ENCODE measurements at places on chromosomes 16 and 17.
A peak's percentile ranks its signal among the peaks of the same experiment; 100 is the strongest.

DNA sequence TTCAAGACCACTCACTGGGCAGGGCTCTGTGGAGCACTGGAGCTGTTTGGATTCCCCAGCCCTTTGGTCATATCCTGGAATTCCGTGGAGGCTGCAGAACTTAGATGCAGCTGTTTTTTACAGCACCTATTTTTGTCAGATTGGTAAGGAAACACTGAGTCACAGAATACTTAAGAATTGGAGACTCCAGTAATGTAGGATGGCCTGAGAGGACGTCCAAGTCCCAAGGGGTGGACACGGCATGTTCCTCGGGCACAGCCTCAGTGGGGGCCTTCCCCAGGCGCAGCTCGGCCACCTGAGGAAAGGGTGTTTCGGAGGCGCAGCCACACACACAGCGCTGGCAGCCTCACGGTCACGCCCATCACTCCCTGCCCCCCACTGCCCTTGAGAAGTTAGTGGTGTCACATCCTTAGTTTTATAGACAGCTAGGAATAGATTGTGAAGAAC lies 14.8 kb downstream of the PLD6 start:
- DNase-seq = no peak

DNA sequence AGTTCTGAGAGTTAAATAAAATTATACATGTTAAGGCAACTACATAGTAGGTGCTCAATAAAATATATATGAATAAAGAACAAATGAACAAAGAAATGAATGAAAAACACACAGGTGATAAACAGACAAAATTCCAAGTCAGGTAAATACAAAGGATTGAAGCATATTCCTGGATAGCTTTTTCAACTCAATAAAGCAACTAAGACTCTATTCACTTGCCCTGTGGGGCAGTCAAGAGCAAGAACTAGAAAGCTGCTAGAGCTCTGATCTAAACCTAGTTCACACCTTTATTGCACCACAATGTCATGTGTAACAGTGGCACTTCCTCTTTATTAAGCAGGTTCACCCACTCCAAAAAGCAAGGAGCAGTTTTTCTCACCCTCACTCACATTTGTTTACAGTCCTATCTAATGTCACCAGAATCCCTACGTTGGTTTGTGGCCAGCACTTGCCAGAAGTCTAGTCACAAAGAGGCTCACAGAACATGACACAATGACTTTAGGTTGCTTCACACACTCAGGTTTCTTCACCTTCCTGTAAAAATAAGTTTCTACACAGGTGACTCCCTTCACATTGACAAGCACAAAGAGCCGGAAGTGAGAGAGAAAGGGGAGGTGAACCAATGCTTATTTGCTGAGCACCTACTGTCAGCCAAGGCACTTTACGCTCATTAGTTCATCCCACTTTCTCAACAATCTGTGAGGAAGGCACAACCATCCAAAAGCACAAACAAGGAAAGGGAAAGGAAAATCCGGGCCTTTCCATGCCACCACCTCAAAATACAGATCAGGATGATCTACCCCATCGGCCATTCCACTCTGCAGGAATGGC lies 70.8 kb downstream of the XPO6 start:
- no peak for DNase-seq

DNA sequence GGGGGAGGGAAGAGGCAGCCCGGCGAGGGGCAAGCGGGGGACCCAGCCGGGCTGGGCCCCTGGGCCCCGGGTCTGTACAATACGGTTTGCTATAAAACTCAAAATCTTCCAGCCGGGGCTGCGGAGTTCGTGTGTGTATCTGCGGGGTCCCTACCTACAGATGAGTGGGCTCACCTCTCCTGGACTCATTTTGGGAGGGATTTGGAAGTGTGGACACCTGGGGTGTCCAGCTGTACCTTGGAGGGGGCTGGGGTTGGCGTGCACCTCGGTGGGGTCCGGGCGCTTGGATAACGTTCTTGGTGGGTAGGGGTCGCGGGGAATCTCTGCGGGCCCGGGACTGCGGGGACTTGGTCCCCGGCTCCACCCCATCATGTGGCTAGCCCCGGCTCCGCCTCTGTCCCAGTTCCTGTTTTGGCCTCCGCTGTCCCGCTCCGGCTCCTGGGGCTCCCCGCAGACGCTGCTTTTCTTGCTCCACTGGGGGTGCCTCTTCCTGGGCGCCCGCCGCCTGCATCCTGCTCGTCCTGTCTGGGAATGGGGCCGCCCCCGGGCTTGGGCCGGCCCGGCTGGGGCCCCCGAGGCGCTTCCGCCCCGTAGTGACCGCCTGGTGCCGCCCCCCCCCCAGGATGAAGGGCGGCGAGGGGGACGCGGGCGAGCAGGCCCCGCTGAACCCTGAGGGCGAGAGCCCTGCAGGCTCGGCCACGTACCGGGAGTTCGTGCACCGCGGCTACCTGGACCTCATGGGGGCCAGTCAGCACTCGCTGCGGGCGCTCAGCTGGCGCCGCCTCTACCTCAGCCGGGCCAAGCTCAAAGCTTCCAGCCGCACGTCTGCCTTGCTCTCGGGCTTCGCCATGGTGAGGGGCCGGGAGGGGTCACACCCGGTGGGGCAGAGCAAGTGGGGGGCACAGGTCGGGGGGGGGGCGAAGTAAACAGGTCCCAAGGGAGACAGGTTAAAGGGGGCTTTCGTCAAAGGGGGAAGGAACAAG lies at the start of gene ORAI3:
ORAI3 (plus strand) TSS at position 402 of the 983 bp plus-strand sequence; CDS start at position 624, 222 bp downstream.
- DNase-seq = no peak

- no peak for DNase-seq
These were observed 21.7 kb downstream of the CREBBP start for GRCh38 chr16:3858801-3859200.

DNA sequence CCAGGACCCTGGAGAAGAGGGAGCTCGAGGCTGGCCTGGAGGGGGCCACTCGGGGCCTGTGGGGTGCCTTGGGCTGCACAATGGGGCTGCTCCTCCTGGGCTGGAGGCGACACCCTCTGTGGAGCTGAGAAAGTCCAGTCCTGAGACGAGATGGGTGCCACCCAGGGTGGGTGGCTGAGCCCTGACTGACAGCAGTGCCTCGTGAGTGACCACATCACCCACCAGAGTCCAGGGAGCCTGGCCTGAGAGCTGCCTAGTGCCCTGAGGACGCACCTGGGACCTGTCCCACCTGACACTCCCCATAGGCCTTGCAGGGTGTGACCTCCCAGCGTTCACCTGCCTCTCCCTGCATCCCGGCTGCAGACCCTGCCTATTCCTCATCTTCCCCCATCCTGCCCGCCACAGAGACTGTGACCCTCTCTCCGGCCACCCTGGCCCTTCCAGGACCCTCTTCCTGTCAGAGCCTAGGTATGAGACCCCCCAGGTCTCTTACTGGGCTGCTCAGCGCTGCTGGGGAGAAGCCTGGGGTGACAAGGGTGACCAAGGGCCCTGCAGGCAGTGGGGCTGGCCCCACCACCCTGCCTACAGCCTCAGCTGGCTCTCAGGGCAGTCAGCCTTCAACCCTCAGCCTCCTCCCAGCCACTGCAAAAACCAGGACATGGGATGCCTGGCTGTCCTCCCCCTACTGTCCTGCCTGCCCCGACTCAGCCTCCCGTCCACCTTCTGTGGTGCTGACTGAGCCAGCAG lies 41.2 kb downstream of the TNFRSF13B start:
- DNase-seq = no peak

DNA sequence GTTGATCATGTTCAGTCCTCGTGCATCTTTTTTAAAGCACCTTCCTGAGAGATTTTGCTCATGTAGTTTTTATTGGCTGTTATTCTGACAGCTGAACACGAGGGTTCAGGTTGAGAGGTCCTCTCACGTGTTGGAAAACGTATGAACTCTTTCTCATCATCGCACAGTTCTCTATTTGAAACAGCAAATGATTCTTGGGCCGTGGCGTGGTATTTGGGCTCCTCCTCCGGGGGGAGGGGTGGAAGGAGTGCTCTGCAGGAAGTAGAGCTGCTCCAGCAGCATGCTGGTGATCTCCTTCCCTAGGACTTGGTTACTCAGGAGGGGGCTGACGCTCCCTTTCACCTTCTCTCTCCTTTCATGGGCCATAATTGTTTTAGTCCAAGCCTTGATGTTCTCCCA lies 70.4 kb downstream of the KSR1 start:
- peak; percentile 25 for DNase-seq

GRCh38 chr17:17623904-17624303 lies 32.4 kb upstream of the PEMT start:
- DNase-seq = no peak

- peak; percentile 61 for DNase-seq
These were observed 593 bp upstream of the HEXIM1 start for GRCh38 chr17:45147581-45148182.

GRCh38 chr16:71854369-71854948 lies 8.7 kb downstream of the ATXN1L start:
- DNase-seq = no peak

DNA sequence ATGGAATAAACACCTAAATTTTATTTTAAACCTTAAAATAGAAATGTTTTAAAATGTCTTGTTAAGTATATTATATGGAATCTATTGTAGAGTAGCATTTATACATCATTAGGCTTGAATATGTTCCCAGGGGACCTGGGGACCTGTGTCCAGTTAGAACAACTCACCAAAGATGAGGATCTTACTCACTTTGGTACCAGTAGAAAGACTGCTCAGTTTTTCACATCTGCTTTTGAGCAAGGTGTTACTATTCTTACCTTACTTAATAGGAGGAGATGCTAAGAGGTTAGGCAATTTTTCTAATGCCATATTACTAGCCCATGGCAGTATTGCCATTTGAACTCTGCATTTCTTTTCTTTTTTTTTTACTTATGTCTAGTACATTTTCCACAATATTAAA lies 14.7 kb downstream of the STXBP4 start:
- DNase-seq = no peak

DNA sequence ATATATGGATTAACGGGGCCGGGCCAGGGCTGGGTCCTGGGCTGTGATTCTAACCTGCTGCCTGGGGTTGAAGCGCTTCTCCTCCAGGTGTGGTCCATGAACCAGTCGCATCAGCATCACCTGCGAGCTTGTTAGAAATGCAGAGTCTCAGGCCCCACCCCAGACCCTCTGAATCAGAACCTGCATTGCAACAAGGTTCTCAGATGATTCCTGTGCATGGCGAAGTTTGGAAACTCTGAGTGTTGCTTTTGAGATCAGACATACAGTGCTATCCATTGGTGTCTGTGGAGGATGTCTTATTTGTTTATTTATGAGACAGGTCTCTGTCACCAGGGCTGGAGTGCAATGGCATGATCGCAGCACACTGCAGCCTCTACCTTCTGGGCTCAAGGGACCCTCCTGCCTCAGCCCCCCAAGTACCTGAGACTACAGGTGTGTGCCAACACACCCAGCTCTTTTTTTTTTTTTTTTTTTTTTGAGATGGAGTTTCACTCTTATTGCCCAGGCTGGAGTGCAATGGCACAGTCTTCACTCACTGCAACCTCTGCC lies 99.8 kb downstream of the PITPNC1 start:
- DNase-seq = no peak

DNA sequence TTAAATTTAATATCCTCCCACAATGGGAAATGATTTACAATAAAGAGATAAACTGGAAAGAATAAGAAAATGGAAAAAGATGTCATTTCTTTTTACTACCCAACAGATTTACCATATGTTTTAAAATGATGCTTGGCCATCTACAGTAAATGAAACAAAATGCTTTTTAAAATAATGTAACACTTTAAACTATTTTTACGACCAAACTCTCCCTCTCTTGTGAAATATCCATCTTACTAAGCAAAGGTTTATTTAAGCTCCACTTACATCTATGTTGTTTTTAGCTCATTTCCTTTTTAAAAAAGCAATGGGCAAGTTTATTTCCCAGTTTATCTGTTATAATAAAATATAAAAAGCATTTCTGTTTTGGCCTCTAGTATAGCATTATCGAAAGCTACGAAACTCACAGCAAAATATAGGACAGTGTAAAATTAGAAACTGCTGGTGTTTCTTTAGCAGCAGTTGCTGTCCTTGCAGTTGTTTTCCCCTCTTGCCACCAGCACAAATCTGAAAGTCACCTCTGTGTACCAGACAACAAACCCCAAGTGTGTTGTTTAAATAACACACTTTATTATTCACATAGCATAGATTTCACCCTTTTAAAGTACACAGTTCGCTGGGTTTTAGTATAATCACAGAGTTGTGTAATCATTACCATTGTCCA lies 195.1 kb downstream of the CDRT15L2 start:
- no peak for DNase-seq

GRCh38 chr16:68257251-68257905 lies 6.9 kb upstream of the SLC7A6 start:
- DNase-seq = no peak

DNA sequence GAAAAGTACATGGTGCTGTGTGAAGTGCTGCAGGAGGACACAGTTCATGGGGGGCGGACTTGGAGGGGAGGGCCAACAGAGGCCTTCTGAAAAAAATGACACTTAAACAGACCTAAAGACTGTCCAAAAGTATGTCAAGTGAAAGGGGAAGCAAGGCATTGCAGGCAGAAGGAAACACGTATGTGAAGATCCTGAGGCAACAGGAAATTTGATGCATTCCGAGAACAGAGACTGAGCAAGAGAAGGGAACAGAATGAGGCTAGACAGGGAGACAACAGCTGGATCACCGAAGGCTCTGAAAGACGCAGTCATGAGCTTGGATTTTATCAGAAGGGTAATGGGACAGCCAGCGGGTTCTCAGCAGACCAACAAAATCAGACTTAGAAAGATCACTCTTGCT lies 1.1 kb downstream of the IFT20 start:
- no peak for DNase-seq

DNA sequence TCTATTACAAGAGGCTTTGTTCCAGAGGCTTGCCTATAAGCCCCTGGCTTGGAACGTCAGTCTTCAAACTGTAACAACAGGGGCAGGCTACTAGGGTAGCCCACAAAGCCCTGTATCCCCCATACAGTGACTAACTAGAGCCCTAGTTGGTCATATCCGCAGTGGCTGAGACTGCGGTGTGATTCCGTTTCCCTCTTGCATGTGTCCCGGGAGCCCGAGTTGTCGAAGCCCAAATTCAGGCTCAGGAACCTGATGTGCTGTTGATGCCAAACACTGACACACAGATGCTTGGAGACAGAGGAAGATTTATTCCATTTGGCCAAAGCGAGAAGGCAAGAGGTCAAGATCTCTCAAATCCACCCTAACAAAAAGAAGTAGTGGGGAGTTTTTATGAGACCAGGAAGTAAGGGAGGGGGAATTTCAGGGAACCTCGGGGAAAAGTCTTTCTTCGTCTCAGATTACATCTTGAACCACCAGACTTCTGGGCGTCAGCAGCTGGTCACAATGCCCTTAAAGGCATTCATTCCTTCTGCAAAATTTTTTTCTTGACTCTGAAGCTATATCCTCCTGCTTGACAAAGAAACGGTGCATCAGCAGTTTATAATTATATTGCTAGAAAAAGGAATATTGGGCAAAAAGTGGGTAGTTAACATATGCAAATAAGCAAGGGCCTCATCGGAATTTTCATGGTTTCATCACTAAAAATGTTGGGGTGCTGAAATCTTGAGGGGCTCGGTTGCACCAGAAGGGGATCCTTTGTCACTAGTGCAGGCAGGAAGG lies 879 bp downstream of the SLFN5 start:
- DNase-seq = no peak
